Neural progenitor cell (in vitro differentiated cells): ENCODE measurements at places on chromosomes 16 and 17.
A peak's percentile ranks its signal among the peaks of the same experiment; 100 is the strongest.

DNA sequence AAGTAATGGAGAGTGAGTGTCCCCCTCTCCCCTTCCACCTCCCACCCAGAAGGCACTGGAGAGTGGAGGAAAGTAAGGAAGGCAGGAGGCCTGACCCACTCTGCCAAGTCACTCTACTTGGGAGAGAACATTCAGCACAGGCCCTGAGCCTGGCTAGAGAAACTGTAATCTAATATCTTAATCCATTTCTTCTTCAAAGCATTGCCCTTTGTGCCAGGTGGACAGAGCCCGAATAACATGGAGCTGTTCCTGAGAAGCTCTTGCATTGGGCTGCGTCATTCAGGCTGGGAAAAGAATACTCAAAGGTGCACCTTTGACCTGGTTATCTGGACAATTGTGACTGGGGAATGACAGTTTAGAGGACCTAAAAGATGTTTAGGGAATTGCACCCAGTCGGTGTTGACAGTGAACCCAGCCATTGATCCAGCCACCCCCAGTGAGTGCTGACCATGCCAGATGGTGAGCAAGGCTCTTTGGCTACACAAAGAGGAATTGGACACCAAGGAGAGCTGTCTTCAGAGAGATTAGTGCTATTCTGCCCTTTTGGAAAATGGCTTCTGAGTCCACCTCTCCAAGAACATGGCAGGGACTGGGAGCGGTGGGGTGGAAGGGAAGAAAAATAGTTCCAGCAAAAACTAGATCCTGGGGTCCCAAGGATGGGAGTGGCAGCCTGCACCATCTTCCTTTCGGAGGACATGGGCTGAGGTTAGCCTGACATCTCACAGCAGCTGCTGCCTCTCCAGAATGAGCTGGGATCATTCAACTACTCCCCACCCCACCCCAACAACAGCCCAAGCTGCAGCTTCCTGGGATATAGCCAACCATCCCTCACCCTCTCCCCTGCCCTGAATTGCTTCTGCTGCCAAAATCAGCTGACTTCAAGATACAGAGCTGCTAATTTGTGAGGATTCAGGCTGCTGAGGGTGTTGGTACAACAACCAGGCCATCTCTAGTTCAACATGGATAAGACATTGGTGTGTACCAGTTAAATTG lies 11.6 kb upstream of the NOG start:
- no peak overlapping the region for H3K4me3 ChIP-seq
- H3K27me3 ChIP-seq, result no peaks in the 10 kb centered on the region
- H3K36me3 ChIP-seq, result no peaks in the 10 kb centered on the region
- no peak overlapping the region for H3K27ac ChIP-seq
- peaks cover 36% of the 10 kb centered on the region for H3K4me1 ChIP-seq

- no peak overlapping the region for H3K4me3 ChIP-seq
- peaks cover 20% of the 10 kb centered on the region for H3K27me3 ChIP-seq
These were observed 20.0 kb upstream of the NXPH3 start for GRCh38 chr17:49555495-49556222.

GRCh38 chr16:50526249-50526648 lies 21.9 kb upstream of the NKD1 start:
- no peak overlapping the region for H3K4me3 ChIP-seq
- DNase-seq, result no peak
- H3K4me1 ChIP-seq, result no peaks in the 10 kb centered on the region
- no peaks in the 10 kb centered on the region for H3K27me3 ChIP-seq
- H3K36me3 ChIP-seq, result no peaks in the 10 kb centered on the region

- H3K27me3 ChIP-seq, result no peaks in the 10 kb centered on the region
- peaks cover 7% of the 10 kb centered on the region for H3K36me3 ChIP-seq
- DNase-seq, result no peak
- H3K4me3 ChIP-seq, result no peak overlapping the region
These were observed 102.7 kb downstream of the ABCC6 start for GRCh38 chr16:16120382-16121184.

DNA sequence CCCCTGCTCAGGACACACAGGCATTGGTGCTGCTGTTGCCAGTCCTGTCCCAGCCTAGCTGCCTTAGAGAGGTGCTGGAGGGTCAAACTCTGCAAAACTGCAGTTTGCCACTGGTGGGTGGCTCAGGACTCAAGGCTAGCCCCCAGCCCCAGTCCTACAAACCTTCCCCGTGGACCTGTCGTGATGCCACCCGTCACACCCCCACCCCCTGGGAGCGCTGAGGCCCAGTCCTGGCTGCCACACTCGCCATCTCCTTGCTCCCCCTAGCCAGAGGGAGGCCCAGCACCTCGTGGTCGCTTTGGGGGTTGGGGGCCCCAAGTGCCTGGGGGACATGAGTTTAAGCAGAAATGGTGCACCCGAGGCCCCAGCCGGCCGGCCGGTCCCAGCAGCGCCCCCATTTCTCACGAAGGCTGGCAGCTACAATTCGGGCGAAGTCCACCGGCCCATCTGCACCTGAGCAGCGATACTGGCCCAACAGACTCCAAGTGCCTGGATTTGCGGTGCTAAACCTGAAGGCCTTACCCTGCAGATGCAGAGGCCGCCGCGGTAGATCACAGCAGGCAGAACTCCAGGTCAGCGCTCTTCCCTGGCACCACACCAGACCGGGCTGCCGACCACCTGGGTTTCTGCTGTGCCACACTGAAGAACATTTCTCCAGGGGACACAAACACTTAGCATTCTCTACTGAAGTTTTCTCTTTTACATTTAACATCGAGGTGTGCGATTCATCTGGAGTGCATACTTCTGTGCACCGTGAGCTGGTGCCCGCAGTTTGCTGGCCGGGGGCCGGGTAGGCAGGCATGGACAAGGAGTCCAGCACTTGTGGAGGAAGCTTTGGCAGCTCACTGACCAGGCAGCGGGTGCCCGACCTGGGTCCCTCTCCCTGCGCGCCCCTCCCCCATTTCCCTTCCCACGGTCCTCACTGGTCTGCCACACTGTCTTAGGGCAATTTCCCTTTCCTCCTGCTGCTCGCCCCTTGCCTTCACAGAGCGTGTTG lies 130.0 kb downstream of the KCNJ12 start:
- peaks cover 20% of the 10 kb centered on the region for H3K27me3 ChIP-seq
- no peak for DNase-seq
- no peak overlapping the region for H3K4me3 ChIP-seq
- no peak overlapping the region for H3K27ac ChIP-seq
- H3K36me3 ChIP-seq, result no peaks in the 10 kb centered on the region

GRCh38 chr17:3004150-3004801 lies 59.1 kb downstream of the OR1D5 start:
- H3K4me1 ChIP-seq, result no peaks in the 10 kb centered on the region
- DNase-seq, result no peak
- no peak overlapping the region for H3K4me3 ChIP-seq
- no peaks in the 10 kb centered on the region for H3K36me3 ChIP-seq
- H3K27me3 ChIP-seq, result no peaks in the 10 kb centered on the region

DNA sequence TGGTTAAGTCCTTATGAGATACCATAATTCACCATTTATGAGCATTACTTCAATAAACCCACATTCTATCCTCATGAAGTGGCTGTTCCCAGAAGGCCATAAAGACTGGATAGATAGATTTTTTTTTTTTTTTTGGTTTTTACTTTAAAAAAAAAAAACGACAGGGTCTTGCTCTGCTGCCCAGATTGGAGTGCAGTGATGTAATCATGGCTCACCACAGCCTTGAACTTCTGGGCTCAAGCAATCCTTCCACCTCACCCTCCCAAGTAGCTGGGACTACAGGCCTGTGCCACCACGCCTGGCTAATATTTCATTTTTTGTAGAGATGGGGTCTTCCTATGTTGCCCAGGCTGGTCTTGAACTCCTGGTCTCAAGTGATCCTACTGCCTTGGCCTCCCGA lies 102.3 kb downstream of the XYLT1 start:
- DNase-seq, result no peak
- no peak overlapping the region for H3K27ac ChIP-seq
- no peak overlapping the region for H3K4me3 ChIP-seq
- peaks cover 4% of the 10 kb centered on the region for H3K27me3 ChIP-seq
- no peaks in the 10 kb centered on the region for H3K36me3 ChIP-seq

GRCh38 chr17:27495460-27495859 lies 39.2 kb downstream of the KSR1 start:
- no peaks in the 10 kb centered on the region for H3K36me3 ChIP-seq
- H3K27ac ChIP-seq, result no peak overlapping the region
- H3K4me1 ChIP-seq, result peaks cover 59% of the 10 kb centered on the region
- H3K27me3 ChIP-seq, result no peaks in the 10 kb centered on the region
- H3K4me3 ChIP-seq, result no peak overlapping the region

DNA sequence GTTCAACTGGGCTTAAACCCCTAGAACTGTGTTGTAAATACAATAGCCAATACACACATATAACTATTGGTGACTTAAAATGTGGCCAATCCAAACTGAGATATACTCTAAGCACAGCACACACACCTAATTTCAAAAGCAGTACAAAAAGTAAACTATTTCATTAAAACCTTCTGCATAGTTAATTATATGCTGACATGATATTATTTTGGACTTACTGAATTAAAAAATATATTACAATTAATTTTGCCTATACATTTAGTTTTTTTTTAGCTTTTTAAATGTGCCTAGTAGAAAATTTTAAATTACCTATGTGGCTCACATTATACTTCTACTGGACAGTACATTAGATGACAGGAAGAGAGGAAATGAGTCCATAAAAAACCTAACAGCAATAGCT lies 21.5 kb downstream of the MED13 start:
- no peaks in the 10 kb centered on the region for H3K27me3 ChIP-seq
- no peaks in the 10 kb centered on the region for H3K4me1 ChIP-seq
- DNase-seq, result no peak
- H3K36me3 ChIP-seq, result peaks cover 26% of the 10 kb centered on the region
- no peak overlapping the region for H3K4me3 ChIP-seq

GRCh38 chr16:85601730-85602401 lies 11.3 kb upstream of the GSE1 start:
- H3K27ac ChIP-seq, result no peak overlapping the region
- H3K36me3 ChIP-seq, result no peaks in the 10 kb centered on the region
- no peak overlapping the region for H3K4me3 ChIP-seq
- no peaks in the 10 kb centered on the region for H3K27me3 ChIP-seq
- DNase-seq, result no peak

DNA sequence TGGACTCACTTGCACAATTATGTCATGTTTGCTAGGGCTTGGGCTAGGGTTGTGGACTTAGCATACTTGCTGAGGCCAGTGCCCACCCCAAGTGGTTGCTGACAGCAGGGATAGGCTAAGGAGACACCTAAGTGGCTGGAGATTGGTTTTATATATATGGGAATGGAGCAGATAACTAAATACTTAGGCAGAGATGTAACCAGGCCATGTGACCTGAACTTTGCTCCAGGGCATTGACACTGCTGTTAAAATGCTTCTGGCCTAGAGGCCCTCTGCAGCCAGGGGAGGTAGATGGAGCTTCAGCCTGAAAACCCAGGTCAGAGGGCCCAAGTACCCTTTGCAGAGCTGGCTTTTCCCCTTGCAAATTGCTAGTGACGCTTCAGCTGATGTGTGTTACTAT lies 1.4 kb upstream of the ITGB3 start:
- no peak overlapping the region for H3K4me3 ChIP-seq
- H3K27me3 ChIP-seq, result peaks cover 61% of the 10 kb centered on the region
- H3K36me3 ChIP-seq, result no peaks in the 10 kb centered on the region
- no peak for DNase-seq
- H3K27ac ChIP-seq, result no peak overlapping the region

- no peak for DNase-seq
- H3K4me1 ChIP-seq, result peaks cover 14% of the 10 kb centered on the region
- no peaks in the 10 kb centered on the region for H3K36me3 ChIP-seq
- no peak overlapping the region for H3K27ac ChIP-seq
These were observed 223.3 kb upstream of the SALL1 start for GRCh38 chr16:51374346-51374745.

GRCh38 chr16:62254847-62255246 lies 218.6 kb upstream of the CDH8 start:
- no peaks in the 10 kb centered on the region for H3K27me3 ChIP-seq
- peaks cover 10% of the 10 kb centered on the region for H3K4me1 ChIP-seq
- no peaks in the 10 kb centered on the region for H3K36me3 ChIP-seq
- H3K27ac ChIP-seq, result no peak overlapping the region
- H3K4me3 ChIP-seq, result no peak overlapping the region
- no peak for DNase-seq

DNA sequence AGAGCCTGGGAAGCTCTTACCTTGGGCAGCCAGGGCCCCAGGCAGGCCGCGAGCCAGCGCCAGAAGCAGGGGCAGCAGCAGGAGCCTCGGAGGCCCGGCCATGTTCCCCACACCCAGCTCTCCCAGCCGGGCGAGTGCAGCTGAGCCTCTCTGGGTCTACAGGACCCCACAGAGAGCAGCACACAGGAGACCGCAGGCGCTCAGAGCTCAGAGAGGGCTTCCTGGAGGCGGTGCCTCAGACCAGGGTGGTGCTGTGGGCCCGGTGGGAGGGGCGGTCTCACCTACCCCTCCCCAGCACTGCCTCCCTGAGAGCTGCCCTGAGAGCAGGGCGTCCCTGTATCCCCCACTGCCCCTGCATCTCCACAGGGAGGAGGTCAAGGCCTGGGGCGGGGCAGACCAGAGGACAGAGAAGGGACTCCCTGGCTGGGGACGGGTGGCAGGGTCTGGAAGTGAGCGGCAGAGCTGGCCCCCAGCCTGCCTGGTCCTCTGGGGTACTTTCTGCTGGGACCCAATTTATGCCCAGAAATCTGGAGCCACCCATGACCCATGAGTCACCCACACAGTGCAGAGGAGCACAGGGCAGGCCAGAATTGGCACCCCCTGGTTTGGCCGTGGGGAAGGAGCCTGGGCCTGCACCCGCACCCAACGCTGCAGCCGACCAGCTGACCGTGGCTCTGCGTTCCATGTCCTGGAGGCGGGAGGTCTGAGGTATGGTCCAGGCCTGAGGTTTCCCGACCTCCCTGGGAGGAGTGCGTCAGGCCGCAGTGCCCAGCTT lies at the start of gene CD7:
Gene CD7, minus strand, starts transcription at position 215 of the 775 bp plus-strand sequence. Its CDS starts 113 bp downstream, at position 102.
- no peaks in the 10 kb centered on the region for H3K36me3 ChIP-seq
- H3K4me1 ChIP-seq, result peaks cover 22% of the 10 kb centered on the region
- no peak within 1 kb of the TSS for H3K4me3 ChIP-seq
- no peak for DNase-seq
- H3K27ac ChIP-seq, result no peak within 1 kb of the TSS

DNA sequence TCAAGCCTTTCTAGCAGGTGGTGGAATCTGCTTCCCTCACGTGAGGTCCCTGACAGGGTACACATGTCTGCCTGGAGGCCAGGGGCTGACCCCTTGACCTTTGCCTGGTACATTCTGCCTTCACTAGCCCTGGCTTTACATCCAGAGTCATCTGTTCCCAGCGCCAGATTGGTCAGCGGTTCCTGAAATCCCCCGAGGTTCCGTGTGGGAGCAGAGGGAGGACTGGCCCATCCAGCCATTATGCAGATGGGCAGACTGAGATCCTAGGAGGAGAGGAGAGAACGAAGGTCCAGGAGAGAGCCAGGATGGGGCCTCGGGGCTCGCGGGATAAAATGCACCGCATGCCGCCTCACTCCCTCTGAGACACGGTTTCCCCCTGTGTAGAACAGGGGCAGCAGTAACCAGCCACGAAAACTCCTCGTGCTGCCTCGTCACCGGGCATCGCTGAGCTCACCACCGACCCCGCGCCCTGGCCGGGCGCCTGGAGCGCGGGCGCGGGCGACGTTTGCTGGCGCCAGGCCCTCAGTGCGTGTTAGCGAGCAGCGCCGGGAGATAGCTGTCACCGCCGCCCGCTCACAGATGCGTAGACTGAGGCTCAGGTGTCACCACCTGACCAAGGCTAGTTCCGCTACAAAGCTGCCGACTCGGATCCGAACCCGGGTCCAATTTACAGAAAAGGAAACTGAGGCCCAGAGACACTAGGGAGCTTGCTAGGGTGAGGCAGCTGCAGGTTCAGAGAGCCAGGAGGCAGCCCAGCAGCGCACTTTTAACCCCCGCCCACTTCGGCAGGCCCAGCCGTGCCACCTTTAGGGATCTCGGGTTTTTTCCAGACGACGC lies 811 bp upstream of the MAP2K3 start:
- peaks cover 58% of the 10 kb centered on the region for H3K27me3 ChIP-seq
- peak; percentile 54 for DNase-seq
- no peaks in the 10 kb centered on the region for H3K36me3 ChIP-seq
- H3K27ac ChIP-seq, result no peak overlapping the region
- peaks cover 20% of the 10 kb centered on the region for H3K4me1 ChIP-seq
